ENCODE measurements at places on chromosomes 4 and X.

- no peak for DNase-seq
Observed at GRCh38 chr4:48792348-48793006, 12.4 kb upstream of the FRYL start.

DNA sequence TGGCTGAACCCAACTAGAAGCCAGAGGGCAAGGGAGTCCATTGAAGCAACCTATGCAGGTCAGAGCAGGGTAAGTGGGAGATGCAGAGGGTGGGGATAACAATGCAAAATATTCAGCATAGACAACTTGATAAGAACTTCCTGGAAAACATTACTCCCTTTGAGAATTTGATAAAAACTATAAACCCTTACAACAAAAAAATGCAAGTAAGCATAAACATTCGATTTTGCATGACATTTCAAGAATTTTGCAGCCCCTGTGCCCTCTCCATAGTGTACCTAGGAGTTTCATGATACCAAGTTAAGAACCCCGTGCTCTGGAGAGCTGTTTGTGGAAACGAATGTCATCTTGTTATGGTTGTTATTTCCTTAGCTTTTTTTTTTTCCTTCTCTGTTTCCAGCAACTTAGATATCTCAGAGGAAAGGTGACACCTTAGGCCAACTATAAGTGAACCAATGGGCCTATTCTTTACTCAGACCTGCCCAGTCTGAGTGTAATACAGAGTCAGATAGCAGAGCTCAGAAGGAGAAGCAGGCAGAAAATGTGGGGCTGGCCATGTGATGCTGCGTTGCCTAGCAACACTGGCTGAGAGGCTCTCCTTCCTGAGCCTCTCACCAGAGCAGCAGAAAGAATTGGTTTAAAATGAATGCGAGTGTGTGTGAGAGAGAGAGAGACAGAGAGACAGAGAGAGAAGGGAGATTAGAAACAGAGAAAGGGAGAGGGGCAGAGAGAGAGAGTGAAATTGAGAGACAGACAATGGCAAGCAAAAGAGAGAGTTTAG is 36.7 kb upstream of the GABRQ start:
- peak; percentile 33 for DNase-seq

GRCh38 chr4:153186046-153186728 is 18.1 kb upstream of the TRIM2 start:
- no peak for DNase-seq

GRCh38 chrX:40542208-40542607 is 38.6 kb upstream of the ATP6AP2 start:
- no peak for DNase-seq

- no peak for DNase-seq
Observed at GRCh38 chr4:183554878-183555585, 50.2 kb downstream of the ING2 start.

DNA sequence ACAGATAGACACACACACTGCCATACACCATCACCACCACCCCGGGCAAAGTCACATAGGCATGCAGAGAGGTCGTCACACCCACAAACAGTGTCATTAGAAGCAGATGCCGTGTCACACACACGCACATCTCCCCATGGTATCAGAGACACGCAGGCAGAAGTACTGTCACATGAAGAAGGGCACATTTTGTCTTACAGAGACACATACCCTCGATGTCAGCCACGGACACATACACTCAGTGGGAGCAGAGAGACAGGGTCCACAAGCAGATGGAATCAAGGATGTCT is 3.3 kb downstream of the NALF2 start:
- no peak for DNase-seq

DNA sequence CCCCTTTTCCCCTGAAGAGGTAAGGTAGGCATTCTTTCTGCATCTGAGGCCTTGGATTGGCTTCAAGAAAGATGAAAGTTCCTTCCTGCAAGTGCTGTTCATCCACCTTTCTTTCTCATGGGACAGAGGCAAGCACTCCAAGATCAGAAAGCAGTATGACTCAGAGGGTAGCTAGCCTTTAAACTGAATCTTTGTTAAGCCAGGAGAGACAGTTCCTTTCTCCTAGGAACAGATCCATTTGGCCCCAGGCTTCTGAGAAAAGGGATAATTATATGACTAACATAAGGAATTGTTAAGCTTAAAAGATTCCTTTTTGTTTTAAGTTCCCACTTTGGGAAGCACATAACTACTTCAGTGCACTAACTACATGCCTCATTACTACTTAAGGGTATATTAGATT is 192.0 kb downstream of the PPP3CA start:
- DNase-seq: no peak

DNA sequence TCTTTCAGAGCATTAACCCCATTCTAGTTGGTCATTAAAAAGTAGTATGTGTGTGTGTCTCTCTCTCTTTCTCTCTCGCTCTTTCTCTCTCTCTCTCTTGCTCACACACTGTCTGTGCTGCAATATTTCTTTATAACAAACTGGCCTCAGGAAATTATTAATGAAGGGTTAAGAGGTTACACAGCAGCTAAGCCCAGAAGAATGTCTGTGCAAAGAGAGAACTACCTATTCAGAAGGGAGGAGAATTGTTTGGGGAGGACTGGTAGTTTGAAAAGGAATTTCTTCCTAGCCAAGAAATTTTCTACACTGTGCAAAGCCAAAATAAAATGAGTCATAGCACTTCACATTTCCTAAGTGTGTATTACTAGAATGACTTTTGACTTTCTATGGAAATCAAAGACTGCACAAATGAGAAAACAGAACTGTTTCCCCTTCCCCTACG is 22.2 kb downstream of the PDGFC start:
- no peak for DNase-seq

- DNase-seq: no peak
Observed at GRCh38 chrX:1451661-1452515, 821 bp downstream of the ASMTL start.

Data from globus pallidus (tissue), 1 donor.